ENCODE measurements at places on chromosomes 2 and 18.
A peak's percentile ranks its signal among the peaks of the same experiment; 100 is the strongest.

DNA sequence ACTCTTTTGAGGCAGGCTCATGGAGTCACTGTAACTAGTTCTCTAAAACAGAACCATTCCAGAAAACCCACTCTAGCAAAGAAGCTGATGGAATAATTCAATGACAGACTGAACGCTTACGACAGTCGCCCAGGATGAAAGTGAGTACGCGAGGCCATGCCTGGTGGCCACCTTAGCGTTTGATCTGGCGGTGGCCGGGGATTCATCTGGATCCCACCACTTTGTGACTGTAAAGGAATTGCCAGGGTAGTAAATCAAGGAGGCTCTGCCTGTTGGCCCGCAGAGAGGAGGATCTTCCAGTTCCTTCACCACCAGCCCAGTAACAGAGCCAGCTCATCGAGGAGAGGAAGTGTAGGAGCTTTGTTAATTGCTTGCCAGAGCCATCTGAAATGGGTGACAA is 34.6 kb downstream of the GREB1 start:
- DNase-seq, result no peak

DNA sequence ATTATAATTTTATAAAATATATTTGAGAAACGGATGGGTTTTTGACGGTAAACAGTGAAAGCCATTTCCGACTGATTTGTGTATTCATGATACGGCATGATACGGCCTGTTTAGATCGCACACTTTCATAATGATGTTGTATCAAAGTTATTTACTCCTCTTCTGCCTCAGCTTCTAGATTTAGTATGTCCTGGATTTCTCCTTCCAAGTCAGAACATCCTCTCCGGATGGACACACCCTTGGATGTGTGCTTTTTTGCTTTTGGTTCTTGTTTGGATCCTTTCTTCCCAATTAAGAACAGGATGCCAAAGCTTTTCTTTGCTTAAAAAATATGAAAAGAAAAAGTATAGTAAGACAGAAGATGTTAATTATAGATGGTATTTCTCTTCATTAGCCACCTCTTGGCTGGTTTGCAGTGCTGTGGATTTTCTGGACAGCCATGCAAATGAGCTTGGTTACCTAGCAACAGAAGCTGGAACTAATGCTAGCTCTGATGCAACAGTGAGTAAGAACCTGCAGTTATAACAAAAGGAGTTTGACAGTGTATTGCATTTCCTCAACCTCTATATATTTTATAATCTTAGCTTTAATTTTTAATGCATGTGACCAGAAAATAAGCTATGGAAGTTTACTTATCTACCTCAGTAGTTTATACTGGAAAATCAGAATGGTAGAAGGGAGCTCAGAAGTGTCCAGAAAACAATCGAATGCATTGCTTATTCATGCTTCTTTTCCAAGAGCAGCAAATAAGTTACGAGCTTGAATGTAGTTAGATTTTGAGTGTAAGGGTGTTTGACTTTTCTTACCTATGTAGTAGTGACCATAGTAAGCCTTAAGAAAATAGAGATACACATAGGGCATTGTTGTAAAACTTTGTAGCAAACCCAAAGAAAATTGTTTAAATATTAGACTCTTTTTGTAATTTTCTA is 27.9 kb downstream of the RMND5A start:
- DNase-seq, result no peak

DNA sequence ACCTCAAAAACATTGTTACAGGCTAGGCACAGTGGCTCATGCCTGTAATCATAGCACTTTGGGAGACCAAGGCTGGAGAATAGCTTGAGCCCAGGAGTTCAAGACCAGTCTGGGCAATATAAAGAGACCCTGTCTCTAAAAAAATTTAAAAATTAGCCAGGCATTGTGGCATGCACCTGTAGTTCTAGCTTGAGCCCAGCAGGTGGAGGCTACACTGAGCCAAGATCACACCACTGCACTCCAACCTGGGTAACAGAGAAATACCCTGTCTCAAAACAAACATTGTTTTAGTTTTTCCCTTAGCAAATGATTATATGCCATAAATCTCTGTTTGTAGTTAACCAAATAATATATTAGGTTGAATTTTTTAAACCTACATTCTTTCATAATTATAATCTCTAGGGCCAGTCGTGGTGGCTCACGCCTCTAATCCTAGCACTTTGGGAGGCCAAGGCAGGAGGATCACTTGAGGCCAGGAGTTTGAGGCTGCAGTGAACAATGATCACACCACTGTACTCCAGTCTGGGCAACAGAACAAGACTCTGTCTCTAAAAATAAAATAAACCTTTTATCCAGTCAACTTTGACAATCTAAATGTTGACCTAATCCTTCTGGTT is 13.3 kb upstream of the CYP20A1 start:
- no peak for DNase-seq

DNA sequence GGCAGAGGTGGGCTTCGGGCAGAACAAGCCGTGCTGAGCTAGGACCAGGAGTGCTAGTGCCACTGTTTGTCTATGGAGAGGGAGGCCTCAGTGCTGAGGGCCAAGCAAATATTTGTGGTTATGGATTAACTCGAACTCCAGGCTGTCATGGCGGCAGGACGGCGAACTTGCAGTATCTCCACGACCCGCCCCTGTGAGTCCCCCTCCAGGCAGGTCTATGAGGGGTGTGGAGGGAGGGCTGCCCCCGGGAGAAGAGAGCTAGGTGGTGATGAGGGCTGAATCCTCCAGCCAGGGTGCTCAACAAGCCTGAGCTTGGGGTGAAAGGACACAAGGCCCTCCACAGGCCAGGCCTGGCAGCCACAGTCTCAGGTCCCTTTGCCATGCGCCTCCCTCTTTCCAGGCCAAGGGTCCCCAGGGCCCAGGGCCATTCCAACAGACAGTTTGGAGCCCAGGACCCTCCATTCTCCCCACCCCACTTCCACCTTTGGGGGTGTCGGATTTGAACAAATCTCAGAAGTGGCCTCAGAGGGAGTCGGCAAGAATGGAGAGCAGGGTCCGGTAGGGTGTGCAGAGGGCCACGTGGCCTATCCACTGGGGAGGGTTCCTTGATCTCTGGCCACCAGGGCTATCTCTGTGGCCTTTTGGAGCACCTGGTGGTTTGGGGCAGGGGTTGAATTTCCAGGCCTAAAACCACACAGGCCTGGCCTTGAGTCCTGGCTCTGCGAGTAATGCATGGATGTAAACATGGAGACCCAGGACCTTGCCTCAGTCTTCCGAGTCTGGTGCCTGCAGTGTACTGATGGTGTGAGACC is at the start of gene PROC:
TSS of gene PROC (plus strand) at position 128 of the 812 bp plus-strand sequence. CDS start 1,516 bp downstream, outside the sequence.
- DNase-seq, result no peak

DNA sequence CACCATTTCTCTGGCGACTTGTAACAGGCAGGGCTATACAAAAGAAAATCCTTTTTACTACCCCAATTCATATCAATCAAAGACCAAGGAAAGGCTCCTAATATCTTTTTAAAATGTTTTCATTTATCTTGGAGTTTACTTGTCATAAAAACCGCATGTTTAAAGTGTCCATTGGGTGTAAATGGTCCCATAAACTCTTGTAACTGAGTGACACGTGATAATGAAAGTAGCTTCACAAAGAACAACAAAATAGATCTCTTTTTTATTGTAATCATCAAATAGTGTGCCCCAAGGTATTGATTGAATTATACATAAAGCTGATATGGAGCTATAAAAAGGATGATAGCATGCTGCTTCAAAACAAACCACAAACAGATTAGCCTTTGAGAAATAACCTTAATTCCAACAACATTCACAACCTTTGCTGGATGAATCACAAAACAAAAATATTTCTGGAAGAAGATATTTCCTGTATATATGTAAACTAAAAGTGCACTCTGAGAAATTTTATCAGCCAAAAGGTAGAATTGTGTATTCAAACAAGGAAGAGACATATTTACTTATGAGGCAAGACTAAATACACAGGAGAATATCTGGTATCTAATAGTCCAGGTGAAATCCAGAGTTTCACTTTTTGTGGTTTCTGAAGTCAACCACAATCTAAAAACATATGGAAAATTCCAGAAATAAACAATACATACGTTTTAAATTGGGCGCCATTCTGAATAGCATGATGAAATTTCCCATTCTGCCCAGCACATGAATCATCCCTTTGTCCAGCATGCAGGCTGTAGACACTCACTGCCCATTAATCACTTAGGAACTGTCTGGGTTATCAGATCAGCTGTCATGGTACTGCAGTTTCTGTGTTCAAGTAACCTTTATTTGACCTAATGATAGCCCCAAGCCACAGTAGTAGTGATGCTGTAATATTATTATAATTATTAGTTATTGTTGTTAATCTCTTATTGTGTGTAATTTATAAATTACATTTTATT is 237.5 kb downstream of the PIK3C3 start:
- DNase-seq, result no peak

- DNase-seq, result no peak
Observed at GRCh38 chr18:72375618-72376017, 168.5 kb downstream of the CBLN2 start.

GRCh38 chr2:128391679-128392078 is 73.0 kb upstream of the HS6ST1 start:
- DNase-seq, result no peak

GRCh38 chr2:83795777-83796176 is 663.3 kb downstream of the SUCLG1 start:
- DNase-seq, result no peak

- DNase-seq, result no peak
Observed at GRCh38 chr18:46574000-46574742, 82.8 kb downstream of the LOXHD1 start.

GRCh38 chr18:13451213-13451540 is 232.6 kb downstream of the LDLRAD4 start:
- DNase-seq, result no peak

DNA sequence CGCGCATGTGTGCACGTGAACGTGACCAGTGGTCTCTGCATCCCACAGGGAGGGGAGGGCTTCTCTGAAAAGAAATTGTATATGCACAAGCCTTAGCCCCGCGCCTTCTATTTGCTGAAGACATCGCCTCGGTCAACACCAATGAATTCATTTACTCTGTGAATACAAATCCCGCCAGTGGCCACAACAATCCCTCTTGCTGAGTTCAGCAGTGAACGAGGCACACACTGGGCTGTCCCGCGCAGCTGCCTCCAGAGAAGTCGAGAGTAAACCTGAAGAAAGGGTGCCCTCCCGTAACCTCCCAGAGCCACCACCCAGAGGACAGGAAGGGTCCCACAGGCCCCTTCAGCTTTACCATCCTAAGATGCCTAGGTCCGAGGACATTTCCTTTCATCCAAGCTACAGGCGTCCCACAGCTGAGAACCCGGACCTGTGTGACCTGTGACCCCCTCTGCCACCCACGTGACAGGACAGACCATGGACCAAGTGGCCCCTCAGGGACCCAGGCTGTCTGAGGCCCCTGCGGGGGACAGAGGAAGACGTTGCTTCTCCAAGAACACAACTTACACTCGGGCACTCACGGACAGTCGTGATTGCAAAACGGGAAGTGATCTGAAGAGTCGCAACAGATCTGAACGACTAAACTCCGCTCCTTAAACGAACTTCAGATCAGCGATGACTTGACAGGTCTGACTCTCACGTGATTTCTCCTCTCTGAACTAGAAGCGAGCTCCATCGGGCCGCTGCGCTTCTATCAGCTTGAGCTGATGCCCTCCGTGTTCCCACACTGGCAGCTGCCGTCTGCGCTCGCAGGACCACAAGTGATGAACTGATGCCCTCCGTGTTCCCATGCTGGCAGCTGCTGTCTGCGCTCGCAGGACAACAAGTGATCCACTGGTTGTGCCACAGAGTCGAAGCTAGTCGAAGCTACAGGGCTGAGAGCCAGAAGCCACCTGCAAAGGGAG is 92.7 kb downstream of the ZNF516 start:
- DNase-seq, result no peak

- DNase-seq, result no peak
Observed at GRCh38 chr2:3173031-3173430, 204.6 kb downstream of the EIPR1 start.

GRCh38 chr2:118833716-118834439 is 13.6 kb downstream of the EN1 start:
- DNase-seq, result no peak

GRCh38 chr18:8615397-8616027 is 6.3 kb downstream of the RAB12 start:
- peak; percentile 43 for DNase-seq

All from NCI-H2029 (cell line).